Caki2 (cell line): ENCODE measurements at places on chromosomes 12 and 14. TPM values are rescaled to one million over a fixed set of nuclear protein-coding genes. Genes with fewer than 3 reads are reported as not detected.

CMAS gene
- 26.0 and 28.1 TPM in 2 replicates for total RNA-seq

IGF1 gene
- not detected in 2 replicates for total RNA-seq

COX14 gene
- 74.0 and 127 TPM in 2 replicates for total RNA-seq

EID3 gene
- 4.9 and 6.8 TPM in 2 replicates for total RNA-seq

PRR4 gene
- not detected in 2 replicates for total RNA-seq
